Stimulated activated naive CD4-positive, alpha-beta T cell treated with Interleukin-2 at 50 U/mL for 16 hours (primary cell): ENCODE measurements at places on chromosomes 2 and 18.
A peak's percentile ranks its signal among the peaks of the same experiment; 100 is the strongest.

DNA sequence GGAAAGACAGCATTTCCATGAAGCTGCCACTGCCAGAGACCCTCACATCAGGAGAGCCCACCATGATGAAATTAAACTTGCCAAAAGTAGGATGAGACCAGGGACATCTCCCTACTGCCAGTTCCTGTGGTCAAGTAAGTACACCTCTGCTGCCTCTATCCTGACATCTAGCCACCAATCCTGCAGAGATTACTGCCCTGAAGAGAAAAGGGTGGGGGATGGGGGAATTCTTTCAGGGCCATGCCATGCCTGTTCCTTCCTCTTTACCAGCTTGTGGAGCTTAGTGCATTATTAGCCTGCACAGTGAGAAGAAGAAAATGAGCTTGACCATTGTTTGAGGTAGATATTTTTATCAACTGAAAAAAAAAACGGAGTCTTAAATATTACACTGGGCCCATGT, 397.2 kb upstream of the CDH2 start:
- no peak for DNase-seq

GRCh38 chr2:240586919-240587800, 626 bp downstream of the CAPN10 start:
- DNase-seq, result peak; percentile 62

- no peak for DNase-seq
These were observed 260.8 kb downstream of the CBLN2 start for GRCh38 chr18:72283148-72283925.

DNA sequence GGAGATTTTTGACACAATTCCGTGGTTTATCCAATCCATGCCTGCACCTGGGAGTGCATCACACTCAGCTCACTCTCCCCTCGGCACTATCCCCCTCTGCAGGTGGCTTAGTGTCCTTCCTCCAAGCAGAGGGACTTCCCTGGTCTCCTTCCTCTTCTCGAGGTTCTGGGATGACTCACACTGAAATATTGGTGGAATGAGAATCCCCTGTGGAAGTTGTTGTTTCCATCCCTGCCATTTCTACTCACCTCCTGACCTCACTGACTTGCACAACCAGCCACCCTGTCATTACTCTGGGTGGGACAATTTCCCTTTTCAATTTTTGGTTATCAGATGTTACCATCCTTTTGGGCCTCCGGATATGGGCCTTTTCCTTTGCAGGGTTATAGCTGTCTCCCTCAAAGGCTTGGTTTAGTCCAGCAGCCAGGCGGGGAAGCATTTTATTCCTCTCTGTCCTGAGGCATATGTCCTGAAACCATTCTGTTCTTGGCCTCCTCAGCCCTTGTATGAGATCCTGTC, 59.9 kb downstream of the PTPRM start:
- no peak for DNase-seq

GRCh38 chr2:82793711-82794435, 1665.2 kb downstream of the SUCLG1 start:
- DNase-seq, result no peak

DNA sequence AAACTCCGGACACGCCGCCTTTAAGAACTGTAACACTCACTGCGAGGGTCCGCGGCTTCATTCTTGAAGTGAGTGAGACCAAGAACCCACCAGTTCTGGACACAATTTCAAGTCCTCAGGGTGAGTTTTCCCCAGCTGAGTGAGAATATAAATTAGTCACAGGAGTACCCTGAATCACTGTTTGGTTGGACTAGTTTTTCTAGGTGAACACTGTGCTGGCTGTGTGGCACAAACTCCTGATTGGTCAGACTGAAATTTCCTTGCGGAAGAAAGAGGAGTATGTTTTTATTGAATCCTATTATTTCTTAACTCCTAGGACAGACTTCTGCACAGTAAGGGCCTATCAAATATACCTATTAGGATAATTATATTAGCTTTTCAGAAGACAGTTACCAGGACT, 288.1 kb upstream of the UBE2E3 start:
- DNase-seq, result no peak

- no peak for DNase-seq
These were observed 160.2 kb upstream of the CCDC68 start for GRCh38 chr18:55119434-55119833.

- DNase-seq, result no peak
These were observed 60.0 kb upstream of the NOSTRIN start for GRCh38 chr2:168742258-168742932.

DNA sequence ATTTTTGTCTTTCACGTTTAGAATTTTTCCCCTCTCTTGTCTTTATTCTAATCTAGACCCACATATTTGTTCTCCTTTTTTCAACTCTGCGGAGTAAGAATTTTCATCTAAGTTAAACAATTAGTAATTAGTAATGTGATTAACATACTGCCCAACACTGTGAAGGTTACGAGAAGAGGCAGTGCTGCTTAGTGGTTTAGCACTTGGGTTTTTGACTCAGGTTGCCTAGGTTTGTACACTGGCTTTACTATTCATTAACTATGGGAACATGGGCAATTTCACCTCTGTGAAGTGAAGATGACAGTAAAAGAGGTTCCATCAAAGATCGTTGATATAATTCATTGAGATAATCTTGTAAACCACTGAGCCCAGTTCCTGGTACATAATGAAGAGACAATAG, 82.2 kb upstream of the PNPT1 start:
- no peak for DNase-seq

GRCh38 chr2:16069933-16070647, 129.7 kb downstream of the MYCN start:
- no peak for DNase-seq

- DNase-seq, result no peak
These were observed 218.8 kb downstream of the SNTG2 start for GRCh38 chr2:1169291-1169949.

DNA sequence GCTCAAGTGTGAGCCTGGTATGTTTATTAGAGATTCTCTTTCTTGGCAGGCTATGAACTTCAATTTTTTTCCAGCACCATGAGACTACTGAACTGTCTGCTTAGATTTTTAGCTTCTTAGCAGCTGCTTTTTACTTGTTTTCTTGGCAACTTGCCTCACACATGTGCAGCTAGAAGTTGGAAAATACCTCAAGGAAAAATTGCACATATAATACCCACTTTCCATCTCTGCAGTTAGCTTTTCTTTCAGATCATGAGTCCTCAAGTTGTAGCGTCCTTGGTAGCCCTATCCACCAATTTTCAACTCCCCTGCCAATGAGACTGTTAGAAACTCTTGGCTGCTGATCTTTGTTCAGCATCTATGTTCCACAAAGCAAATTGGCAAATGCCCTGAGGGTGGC, 302.1 kb downstream of the HRH4 start:
- no peak for DNase-seq

DNA sequence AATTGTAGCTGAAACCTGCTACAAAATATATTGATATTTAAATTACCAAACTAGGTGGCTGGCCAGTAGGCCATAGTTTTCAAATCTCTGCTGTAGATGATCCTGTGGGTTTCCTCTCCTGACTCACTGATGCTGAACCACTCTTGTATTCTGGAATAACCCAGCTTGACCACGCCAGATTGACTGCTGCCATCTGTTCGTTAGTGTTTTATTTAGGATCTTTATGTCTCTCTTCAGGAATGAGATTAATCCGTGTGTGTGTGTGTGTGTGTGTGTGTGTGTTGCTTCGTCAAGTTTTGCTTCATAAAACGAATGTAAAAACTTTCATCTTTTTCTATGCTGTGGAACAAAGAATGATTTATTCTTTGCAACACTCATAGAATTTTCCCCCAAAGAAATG, 187.1 kb downstream of the DYSF start:
- no peak for DNase-seq

DNA sequence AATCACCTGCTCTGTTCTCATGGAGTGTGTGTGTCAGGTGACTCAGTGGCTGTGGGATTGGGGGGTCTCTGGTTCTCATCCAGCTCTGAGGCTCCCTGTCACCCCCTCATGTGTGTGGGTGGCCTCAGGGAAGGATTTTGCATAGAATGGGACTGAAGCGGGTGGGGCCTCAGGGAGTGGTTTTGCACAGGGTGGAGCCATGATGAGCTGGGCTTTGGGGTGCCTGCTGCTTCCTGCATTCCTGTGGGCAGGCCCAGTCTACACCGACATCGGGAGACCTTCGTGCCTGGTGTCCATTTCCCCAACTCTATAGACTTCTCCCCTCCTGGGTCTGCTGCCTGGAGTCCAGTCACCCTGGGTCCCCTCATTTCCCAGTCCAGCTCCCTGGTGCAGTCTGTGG, 59.7 kb downstream of the VAPA start:
- no peak for DNase-seq

DNA sequence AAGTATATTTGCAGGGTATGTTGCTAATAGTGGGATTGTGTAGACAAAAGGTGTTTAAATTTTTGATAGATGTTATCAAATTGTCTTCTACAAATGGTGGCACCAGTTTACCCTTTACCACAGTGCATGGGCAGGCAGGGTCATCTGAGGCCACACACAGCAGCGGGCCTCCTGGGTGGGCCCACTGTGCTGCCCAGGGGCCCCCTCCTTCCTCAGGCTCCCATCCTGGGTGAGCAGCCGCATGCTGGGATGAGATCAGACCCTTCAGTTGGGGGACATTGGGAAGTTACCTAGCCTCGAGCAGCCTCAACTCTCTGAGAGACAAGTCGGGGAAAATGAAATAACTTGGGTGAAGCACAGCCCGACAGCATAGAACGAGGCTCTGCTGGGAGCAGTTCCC, 9.7 kb downstream of the MYO7B start:
- no peak for DNase-seq

- DNase-seq, result no peak
These were observed 1689.1 kb upstream of the TMEFF2 start for GRCh38 chr2:193883820-193884219.

DNA sequence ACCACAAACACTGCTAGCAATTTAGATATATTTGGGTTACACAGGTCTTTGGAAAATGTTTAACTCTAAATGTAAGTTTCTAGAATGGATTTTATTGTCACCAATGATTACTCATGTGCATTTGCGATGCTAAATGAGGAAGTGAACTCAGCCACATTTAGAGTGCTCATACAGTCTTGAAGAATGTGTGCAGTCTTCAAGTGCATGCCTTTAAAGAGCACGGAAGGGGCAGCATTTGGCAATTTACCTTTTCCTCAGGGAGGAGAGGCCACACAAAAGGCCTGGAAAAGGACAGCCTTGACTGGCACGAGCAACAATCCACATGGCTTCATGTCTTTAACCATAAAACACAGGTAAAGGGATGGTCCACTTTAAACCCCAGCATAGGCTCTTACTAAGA, 78.5 kb upstream of the STK17B start:
- no peak for DNase-seq

- DNase-seq, result no peak
These were observed 91.4 kb upstream of the ASAP2 start for GRCh38 chr2:9115229-9115628.

DNA sequence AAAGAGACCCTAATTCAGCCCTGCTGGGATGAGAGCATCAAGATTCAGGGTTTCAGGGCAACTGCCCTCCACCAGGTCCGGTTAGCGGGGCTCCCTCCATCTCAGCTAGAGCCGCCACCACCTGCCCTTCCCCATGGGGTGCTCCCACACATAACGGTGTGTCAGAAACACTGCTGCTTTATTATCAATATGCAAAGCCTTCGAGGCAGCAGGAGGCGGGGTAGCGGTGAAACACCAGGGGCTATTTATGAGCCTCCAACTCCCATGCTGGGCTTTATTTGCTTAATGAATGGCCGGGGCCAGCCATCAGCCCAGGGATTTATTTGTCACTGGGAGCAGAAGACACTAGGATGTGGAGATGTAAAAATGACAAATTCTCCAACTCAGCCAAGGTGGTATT, 109.8 kb downstream of the GALNT14 start:
- no peak for DNase-seq

DNA sequence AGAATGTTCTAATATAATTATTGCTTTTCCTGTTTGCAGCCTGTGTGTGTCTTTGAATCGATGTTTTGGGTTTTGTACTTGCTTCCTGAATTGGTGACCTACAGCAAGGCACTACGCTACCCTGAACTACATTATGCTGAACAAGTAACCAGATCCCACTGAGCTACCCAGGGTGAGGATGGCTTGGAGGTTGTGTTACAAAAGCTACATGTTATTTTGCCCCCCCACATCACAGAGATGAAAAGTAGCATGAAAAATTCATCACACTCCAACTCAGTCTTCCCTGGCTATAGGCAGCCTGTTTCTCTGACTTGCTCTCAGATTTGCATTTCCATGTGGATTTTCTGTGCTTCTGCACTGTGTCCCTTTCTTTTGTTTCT, 162.1 kb downstream of the LDLRAD4 start:
- DNase-seq, result no peak

GRCh38 chr2:237404413-237404812, 9.6 kb downstream of the COL6A3 start:
- DNase-seq, result no peak

DNA sequence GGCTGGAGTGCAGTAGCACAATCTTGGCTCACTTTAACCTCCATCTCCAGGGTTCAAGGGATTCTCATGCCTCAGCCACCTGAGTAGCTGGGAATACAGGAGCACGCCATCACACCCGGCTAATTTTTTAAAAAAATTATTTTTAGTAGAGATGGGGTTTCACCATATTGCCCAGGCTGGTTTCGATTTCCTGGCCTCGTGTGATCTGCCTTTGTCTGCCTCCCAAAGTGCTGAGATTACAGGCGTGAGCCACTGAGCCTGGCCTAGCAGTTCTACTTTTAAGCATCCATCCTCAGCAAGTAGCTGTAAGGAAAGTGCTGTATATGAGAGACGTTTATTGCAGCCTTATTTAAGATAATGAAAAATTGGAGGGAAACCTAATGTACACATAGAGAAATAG, 79.7 kb downstream of the ZDBF2 start:
- no peak for DNase-seq

DNA sequence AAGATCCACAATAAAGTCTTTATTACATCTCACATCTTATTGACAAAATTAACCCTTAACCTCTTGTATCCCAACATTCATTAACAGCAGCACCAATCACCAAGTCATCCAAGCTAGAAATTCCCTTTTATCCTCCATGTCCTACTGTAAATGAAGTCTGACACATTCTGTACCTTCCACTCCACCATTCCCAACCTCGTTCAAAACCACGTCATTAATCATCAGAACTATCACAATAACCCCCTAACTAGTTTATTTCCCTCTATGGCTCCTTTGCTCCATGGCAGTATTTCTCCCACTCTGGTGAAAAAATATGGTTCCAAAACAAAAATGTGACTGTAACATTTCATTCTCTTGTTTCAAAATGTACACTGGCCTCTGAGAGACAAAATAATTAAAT, 1626.2 kb downstream of the LRP1B start:
- DNase-seq, result no peak

DNA sequence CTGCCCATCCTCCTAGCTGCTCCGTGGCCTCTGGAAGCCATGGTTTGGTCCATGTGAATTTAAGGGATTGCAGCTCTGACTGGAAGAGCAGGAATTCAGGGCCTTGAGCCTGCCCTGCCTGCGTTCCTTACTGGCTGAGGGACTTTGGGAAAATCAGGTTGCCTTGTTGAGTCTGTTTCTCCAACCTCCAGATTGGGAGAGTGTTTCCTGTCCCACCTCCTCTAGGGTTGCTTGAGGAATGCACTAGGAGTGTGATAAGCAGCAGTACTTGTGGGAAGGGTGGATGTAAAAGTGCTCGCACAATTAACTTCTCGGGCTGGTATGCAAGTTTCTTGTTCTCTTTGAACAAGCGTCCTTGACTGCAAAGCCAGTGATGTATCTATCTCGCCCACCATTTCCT, 84.4 kb upstream of the YWHAQ start:
- no peak for DNase-seq
